ENCODE measurements at places on chromosomes 16 and 17.
A peak's percentile ranks its signal among the peaks of the same experiment; 100 is the strongest.

- DNase-seq = no peak
Measured at GRCh38 chr17:69506489-69506888, 92.0 kb downstream of the MAP2K6 start.

DNA sequence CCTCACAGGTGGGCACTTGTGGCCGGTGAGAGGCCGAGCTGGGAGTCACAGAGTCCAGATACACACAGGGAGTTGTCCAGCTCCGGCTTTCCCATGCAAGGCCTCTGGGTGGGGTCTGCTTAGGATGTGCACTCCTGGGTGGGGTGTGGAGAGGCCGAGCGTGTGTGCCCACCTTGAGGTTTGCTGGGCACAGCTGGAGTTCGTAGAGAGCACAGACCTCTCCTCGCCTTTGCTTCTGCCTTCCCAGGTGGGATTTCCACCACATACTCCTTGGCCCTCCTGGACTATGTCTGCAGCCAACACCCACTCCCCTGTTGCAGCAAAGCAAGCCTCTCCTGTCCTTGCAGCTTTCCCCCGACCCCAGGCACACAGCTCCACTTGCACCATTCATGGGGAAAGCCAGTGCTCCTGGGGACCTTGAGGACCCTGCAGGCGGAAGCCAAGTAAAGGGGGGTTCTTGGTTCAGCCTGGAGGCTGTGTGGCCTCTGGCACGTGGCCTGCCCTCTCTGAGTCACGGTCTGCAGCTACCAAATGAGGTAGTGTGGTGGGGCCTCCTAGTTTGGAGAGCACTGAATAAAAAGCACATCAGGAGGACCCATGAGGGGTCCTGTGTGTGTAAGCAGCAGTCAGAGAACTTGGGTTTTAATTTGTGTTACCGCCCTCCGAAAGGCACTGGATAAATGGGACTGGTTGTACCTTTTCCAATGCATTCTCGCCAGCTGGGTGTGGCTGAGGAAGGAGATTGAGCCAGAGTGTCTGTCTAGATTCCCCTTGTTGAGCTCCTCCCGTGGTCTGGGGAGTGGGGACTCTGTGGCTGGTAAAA, 31.5 kb downstream of the MPRIP start:
- peak; percentile 35 for DNase-seq

DNA sequence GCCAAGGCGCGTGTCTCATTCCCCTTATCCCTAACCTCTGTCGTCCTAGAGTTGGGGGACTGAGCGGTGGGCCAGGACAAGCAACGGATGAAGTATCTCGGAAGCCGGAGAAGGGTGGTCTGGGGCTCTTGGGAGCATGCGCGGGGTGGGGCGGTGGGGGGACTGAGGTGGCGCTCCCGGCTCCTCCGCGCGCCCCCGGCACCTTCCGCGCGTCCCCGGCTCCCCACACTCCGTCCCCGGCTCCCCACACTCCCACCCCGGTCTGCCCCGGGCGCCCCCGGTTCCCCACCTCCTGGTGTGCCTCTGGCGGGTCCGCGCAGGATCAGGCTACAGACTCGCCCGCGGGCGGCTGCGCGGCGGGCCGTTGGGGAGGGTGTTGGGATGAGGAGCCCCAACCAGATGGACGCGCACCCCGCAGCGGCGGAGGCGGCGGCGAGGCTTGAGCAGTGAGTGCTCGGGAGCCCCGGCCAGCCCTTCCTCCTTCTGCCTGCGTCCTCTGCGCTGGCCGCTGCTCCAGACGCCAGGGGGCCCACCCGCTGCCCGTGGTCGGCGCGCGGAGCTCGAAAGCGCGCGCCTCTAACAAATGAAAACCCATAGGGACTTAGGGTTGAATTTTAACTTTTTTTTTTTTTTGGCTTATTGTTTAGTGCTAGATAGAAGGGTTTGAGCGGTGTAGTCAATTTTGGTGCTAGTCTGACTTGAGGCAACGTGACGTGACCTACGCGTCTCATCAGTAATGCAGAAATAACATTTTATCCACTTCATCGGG, 5.6 kb upstream of the CRYM start:
- DNase-seq = peak; percentile 64

DNA sequence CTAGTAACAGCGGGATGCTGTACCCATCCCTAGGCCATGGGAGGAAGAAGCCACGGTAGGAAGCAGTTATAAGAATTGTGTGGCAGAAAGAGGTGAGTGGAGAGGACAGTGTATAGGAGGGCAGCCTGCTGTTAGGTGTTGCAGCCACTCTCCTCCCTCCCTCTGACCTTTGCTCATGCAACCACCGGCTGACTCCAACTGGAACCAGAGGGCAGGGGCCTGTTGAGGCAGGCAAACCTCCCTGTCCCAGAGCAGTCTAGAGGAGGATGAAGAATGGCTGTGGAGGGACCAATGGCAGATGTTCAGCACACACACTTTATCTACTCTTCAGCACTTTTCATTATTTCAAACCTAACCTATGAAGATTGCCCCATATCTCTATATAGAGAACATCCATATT, 2.2 kb downstream of the TXNL4B start:
- no peak for DNase-seq

GRCh38 chr17:56596691-56597494, 3.4 kb downstream of the NOG start:
- peak; percentile 28 for DNase-seq

DNA sequence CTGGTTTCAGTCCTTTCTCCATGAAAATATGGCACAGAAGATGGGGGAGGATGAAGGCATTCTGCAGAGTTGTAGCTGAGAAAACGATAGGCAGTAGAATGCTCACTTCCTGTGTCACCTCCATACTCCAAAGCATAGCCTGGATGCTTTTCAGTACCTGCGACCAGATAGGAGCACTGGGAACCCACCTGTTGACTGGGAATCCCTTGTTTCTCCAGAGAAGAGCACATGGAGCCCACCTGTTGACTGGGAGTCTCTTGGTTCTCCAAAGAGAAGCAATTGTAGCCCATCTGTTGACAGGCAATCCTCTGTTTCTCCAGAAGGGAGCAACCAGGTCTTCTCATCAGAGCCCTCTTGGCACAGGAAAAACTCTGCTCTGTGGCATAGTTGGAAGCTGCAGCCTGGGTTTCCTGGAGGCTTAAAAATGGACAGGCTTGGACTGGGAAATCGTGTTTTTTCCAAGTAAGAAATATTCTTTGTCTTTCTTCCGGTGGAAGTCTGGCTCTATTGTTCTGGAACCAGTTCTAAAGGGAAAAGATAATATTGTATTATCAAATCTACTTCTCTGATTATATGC, 13.2 kb downstream of the TERF2IP start:
- DNase-seq = no peak

GRCh38 chr16:85265161-85265784, 153.0 kb upstream of the CIBAR2 start:
- no peak for DNase-seq

- peak; percentile 85 for DNase-seq
Measured at GRCh38 chr17:29111816-29112499, 68.2 kb downstream of the MYO18A start.

DNA sequence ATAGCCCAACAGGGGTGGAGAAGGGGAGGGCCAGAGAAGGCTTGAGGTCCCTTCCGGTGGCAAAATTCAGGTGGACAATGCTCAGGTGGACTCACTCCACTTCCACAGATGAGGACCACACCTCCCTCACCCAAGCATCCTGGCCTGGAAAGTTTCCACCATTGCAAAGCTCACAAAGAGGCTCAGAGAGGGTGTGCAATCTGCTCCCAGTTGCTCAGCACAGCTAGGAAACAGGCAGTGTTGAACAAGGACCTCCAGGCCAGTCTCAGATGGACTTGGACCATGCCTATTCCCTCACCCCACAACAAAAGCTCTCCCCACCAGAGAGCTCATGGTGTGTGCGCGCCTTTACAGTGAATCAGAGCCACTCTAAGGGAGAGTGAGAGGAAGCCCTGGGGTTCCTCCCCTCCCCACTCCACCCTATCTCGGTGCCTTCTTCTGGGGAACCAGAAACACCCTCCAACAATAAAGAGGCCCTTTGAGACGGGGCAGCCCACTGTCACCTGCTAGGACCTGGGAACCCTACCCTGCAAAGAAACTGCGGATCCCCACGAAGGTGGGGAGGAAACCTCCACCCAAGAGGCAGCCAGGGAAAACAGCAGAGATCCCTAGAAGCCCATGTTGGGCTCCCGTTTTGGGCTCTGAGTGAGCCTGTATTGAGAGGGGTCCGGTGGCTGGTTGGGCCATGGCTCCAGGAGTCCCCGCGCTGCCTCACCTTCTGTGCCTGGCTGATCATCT, 1.6 kb downstream of the FAM83G start:
- DNase-seq = peak; percentile 68

GRCh38 chr16:31430380-31431052, 2.4 kb upstream of the COX6A2 start:
- DNase-seq = no peak

GRCh38 chr16:55542459-55543082, 23.9 kb upstream of the CAPNS2 start:
- DNase-seq = peak; percentile 73

GRCh38 chr17:42846594-42847280, 2.4 kb downstream of the AOC2 start:
- no peak for DNase-seq

GRCh38 chr17:80921741-80922579, 69.7 kb upstream of the CHMP6 start:
- DNase-seq = no peak

Measured in astrocyte of the hippocampus (primary cell).